ENCODE measurements at places on chromosomes 5 and 9.
A peak's percentile ranks its signal among the peaks of the same experiment; 100 is the strongest.

- DNase-seq, result peak; percentile 98
Measured at GRCh38 chr9:38227061-38227540, 158.1 kb upstream of the SHB start.

DNA sequence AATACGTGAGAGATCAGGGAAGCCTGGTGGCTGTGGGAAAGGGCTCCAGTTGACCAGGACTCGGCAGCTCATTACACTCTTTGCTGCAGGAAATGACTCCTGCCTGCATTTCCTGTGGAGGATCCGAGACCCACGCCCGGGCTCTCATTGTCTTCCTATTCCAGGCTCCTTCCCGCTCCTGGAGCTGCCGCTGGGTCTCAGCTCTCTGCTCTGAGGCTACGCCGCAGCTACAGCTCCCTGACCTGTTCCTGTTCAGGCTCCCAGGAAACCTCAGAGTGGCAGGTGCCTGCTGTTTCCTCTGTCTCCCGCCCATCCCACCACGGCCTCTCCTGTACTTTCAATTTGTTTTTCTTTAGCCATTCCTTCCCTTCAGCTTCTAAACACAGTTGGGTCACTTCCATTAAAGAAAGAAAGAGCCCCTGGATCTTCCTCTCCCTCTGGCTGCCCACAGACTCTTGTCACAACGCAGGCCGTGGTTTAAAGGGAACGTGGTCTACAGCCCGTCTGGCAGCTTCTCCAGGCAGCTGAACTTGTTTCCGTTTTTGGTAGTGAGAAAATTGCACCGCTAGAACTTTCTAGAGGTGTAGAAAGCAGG, 71.5 kb downstream of the IL6ST start:
- DNase-seq, result no peak

GRCh38 chr5:65682148-65682547, 39.8 kb downstream of the SGTB start:
- DNase-seq, result no peak

GRCh38 chr9:28941856-28942255, 1368.6 kb upstream of the C9orf72 start:
- no peak for DNase-seq

- DNase-seq, result no peak
Measured at GRCh38 chr5:123001808-123002207, 34.7 kb downstream of the PPIC start.

GRCh38 chr5:139021346-139021745, 146.2 kb upstream of the LRRTM2 start:
- DNase-seq, result no peak

DNA sequence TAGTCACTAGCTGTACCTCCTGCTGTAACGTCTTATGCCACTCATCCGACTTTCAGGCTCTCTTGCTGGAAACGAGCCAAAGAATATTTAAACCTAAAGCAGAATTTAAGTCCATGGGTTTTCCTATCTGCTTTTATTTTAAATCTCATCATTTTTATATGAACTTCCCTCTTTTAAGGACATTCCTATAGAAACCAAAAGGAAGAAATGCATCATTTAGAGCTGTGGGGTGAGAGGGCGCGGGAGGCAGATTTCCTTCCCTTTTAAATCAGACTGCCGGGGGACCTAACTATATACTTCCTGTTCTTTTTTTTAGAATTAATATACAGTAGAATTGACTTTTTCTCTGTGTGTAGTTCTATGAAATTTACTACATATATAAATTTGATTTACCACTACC, 468.8 kb downstream of the BNC2 start:
- no peak for DNase-seq

DNA sequence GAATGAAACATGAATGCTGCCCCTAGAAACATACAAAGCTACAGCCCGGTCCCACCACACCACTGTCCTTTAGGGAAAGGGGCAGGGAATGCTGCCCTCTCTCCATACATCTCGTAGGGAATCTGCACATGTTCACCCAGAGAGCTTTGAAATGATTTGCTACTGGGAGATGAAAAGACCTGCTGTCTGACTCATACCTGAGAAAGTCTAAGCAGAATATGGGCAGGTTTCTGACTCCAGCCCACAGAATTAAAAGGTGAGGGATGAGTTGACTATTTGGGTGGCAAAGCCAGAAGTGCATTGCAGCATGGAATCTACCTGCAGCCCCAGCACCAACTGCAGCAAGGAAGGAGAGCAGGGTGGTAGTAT, 297.9 kb downstream of the TLE1 start:
- no peak for DNase-seq

- DNase-seq, result no peak
Measured at GRCh38 chr9:84778570-84778969, 109.0 kb downstream of the NTRK2 start.

DNA sequence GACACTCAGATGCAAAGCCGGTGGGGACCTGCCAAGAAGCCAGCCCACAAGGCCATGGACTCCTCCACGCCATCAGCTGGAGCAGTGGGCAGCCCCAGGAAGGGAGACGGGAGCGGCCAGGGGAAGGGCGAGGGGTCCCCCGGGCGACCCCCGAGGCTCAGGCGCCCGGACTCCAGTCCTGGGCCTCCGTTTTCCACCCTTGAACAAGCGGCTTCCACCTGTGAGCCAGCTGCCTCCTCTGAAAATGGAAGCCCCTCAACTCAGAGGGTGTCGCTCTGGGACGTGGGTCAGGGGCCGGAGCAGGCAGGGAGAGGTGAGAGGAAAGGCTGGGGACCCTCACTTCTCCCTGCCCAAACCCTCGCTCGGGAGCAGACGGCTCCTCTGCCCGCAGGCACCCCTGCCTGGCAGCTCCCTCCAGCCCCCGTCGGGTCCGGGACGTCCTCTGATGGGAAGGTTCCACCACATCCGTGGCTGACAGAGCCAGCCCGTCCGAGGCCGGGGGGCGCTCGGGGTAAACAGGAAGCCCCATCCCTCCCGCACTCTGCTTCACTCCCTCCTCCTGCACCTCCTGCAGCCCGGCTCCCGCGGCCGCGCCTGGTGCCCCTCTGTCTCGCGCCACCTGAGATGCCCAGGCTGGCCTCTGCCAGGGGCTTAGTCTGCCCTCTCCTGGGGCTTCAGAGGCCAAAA, 3.7 kb upstream of the EGFL7 start:
- no peak for DNase-seq

DNA sequence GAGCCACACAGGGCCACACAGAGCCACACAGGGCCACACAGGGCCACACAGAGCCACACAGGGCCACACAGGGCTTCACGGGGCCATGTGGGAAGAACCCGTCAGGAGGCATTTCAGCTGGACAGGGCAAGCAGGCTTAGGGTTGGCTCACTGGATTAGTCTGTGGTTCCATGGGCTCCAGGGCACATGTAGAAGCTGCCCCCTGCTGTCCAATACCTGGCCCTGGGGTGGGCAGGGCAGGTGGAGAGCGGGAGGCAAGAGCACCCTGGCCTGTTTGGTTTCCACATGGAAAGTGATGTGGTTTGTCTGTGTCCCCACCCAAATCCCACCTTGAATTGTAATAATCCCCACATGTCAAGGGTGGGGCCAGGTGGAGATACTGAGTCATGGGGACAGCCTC, 16.4 kb upstream of the LPCAT1 start:
- DNase-seq, result no peak

DNA sequence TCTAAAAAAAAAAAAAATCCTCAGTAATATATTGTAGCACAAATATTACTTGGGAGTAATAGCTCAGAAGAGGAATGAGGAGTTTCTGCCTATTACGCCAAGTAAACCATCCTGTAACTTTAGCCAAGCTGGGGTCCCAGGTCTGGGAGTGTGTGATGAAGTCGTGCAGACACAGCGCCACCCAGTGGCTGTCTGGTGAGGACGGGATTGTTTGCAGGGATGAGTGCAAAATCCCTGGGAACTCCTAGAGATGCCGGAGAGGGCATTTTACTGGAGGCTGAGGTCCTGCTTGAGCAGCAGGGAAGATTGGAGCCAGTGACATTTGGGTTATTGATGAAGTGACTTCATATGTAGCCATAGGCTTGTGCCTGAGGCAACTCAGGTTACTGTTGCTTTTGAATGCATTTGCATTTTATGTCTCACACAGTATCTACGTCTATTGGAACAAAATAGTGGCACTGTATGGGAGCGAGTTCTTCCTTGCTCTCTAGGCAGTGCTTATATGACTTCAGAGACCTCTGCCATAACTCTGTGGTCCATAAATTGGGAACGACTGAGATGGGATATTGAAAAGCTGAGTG, 72.8 kb downstream of the PSAT1 start:
- DNase-seq, result peak; percentile 56

DNA sequence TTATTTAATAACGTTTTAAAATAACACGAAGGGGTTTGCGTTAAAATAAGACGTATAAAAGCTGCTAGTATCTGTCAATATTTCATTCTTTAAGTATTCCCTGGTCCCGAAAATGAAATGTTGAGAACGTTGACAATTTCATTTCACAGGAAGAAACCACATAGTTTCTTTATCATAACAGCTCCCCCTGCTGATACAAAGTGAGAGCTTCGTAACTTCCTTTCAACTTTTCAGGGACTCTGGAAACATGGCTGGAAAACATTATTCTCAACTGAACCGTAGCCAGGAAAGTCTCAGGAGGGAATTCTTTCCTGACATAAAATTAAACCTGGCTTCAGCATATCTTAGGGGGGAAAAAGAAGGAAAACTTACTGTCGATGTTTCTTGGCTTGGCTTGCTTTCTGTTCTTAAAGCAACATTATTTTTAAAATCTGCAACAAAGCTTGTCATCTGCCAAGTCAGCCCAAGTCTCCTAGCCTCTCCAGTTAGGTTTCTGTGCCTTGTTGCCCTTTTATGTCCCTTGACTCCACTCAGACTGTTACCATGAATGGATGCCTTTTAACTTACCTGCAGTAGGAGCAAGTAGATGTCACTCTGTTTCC, 122.9 kb upstream of the DAB2 start:
- DNase-seq, result no peak

GRCh38 chr5:109779036-109779735, 89.5 kb downstream of the MAN2A1 start:
- DNase-seq, result no peak

- DNase-seq, result no peak
Measured at GRCh38 chr5:148467958-148468357, 84.2 kb downstream of the FBXO38 start.

GRCh38 chr5:148859703-148860102, 33.3 kb downstream of the ADRB2 start:
- DNase-seq, result no peak

GRCh38 chr5:129387944-129388343, 72.2 kb upstream of the ADAMTS19 start:
- no peak for DNase-seq

GRCh38 chr5:135007305-135007704, 26.7 kb downstream of the PITX1 start:
- DNase-seq, result no peak

DNA sequence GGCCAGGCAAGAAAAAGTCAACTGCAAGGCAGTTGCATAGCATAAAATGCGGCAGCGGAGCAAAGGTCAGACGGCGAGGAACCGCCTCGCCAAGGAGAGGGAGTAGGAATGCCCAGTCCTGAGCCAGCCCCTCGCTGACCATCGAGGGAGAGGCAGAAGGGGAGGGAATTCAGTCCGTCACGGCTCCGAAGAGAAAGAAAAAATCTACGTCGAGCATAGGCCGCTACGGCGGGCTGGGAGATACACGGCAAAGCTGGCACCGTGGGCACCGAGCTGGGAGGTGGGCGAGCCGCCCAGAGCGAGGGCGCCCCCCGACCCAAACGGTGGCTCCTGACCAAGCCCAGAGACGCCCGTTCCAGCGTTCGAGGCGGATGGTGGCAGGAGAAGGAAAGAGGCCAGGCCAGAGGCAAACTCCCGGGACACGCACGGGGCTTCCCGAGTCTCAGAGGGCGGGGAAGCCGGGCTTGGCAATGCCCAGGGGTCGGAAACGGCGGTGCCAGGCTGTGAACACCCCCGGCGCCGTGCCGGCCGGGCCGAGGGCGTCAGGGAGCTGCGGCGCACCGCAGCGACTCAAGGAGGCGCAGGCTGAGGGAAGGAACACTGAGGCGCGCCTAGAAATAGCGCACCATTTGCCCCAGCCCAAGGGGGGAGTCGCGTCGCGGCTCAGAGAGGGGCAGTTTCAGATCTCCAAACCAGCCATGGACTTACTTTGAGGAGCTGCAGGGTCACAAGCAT, 518 bp downstream of the SPRY4 start:
- no peak for DNase-seq

- peak; percentile 83 for DNase-seq
Measured at GRCh38 chr9:35882263-35882848, 12.2 kb upstream of the OR13J1 start.

DNA sequence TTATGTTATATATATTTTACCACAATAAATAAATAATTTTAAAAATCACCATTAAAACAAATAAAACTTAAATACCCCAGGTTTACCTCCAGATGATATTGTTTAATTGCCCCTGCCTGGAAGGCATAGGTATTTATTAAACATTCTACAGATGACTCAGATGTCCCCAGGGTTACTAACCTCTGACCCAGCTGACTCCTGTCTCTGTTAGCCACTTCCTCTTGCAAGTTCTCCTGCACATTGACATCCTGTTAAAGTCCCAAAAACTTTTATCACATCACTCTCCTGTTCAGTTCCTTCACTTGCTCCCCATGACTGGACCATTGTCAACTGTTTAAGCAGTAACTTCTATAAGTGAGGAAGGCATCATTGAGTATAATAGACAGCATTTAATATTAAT, 37.0 kb upstream of the RAB3C start:
- no peak for DNase-seq

DNA sequence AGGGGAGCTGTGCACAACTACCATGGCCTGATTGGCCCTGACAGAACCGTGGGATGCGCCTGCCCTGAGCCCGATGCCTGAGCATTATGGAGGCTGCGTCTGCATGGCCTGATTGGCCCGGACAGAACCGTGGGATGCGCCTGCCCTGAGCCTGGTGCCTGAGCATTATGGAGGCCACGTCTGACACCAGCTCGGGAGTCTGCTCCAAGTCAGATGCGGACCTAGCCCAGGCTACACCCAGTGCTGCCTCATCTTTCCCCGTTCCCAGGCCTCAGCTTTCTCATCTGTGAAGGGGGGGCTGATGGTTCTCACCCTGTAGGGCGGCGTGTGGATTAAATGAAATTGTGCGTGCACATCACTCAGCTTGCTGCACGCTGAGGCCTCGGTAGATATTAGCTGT, 7.3 kb downstream of the CEP72 start:
- no peak for DNase-seq

DNA sequence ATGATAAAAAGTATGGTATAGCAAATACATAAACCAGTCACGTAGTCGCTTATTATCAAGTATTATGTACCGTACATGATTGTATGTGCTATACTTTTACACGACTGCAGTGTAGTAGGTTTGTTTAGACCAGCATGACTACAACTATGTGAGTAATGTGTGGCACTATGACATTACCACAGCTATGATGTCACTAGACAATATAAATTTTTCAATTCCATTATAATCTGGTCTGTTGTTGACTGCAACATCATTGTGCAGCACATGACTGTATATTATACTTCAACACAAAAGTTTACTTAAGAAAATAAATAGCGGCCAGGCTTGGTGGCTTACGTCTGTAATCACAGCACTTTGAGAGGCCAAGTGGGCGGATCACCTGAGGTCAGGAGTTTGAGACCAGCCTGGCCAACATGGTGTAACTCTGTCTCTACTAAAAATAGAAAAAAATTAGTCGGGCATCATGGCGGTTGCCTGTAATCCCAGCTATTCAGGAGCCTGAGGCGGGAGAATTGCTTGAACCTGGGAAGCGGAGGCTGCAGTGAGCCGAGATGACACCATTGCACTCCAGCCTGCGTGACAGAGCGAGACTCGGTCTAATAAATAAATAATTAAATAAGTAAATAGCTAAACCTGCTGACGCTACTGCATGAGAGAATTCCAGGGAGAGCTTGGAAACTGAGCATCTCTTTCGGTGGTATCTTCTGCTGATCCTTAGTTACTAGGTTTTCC, 24.6 kb upstream of the JADE2 start:
- no peak for DNase-seq

GRCh38 chr9:132543960-132544359, 38.4 kb upstream of the BARHL1 start:
- peak; percentile 25 for DNase-seq

All from NCI-H1092 treated with DMSO at 0.1 percent for 48 hours (cell line).